ENCODE measurements at places on chromosomes 16 and 17.

- DNase-seq: no peak
These were observed 12.8 kb downstream of the NOD2 start for GRCh38 chr16:50706250-50706649.

DNA sequence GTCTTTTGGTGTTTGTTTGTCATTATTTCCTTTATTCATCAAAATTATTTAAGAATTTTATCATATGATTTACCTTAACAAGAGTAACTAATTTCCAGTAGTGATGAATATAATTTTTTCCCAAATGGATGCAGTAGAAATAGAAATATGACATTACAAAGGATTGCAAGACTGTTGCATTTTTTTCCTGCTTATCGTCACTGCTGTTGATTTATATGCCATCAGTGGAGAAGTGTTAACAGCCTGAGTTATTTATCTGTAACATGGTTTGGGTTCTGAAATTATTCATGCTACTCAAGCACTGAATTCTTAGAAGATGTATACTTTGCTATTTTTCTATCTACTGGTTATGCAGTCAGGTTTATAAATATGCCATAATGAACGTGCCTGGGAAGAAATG, 68.6 kb downstream of the TMEM100 start:
- DNase-seq: no peak

DNA sequence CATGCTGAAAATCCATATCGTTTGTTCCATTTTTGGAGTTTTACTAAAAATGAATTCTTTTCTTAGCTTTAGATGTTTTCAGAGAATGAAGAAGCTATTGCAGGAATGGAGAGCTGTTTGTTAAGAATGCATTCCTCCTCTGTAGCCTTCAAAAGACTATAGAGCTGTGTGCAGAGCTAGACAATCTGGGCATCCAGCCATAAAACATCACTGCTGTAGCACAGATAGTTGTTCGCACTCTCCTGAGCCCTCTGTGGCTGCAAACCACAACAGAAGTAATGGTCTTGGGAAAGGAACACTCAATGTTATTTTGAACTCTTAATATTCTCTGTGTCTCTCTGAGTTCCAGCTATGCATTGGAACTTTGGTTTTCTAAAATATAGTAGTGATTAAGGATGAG, 4.9 kb downstream of the TNRC6C start:
- peak; percentile 58 for DNase-seq

GRCh38 chr16:75614066-75614897, 8.8 kb downstream of the ADAT1 start:
- DNase-seq: no peak

DNA sequence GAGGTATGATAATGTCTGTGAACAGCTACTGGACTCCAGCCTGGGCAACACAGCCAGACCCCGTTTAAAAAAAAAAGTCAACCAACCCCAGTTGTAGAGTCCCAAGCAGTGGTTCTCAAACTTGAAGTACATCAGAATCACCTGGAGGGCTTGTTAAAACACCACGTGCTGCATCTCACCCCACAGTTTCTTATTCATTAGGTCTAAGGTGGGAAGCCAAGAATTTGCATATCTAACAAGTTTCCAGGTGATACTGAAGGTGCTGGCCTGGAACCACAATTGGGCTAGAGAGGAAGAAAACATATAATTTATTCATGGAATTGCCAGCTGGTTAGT, 6.7 kb upstream of the MSL1 start:
- DNase-seq: no peak

- peak; percentile 63 for DNase-seq
These were observed at the start of gene MPP2 for GRCh38 chr17:43907425-43907981. Gene MPP2 (minus strand): TSS chr17:43907536. CDS start chr17:43904460, 3,076 bp downstream.

- no peak for DNase-seq
These were observed 593 bp downstream of the GFER start for GRCh38 chr16:1984347-1985225.

DNA sequence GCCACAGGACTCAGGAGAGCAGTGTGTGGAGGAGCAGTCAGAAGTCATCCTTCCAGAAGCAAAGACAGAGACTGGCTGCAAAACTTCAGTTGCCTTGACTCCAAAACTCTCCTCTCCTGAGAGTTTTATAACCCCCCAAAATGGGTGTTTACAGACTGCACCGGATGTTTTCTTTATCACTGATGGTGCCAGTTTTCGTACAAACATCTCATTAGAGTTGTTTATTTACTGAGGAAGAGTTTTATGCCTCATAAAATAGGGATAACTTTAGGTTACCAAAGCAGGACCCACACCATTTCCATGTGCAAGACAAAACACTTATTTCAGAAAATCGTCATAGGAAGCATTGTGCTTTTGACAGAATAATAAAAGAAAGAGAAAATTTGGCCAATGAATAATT, at the start of gene KRT40:
Gene KRT40, minus strand, starts transcription at position 101 of the 400 bp plus-strand sequence. Its CDS starts 53 bp downstream, at position 48.
- no peak for DNase-seq

DNA sequence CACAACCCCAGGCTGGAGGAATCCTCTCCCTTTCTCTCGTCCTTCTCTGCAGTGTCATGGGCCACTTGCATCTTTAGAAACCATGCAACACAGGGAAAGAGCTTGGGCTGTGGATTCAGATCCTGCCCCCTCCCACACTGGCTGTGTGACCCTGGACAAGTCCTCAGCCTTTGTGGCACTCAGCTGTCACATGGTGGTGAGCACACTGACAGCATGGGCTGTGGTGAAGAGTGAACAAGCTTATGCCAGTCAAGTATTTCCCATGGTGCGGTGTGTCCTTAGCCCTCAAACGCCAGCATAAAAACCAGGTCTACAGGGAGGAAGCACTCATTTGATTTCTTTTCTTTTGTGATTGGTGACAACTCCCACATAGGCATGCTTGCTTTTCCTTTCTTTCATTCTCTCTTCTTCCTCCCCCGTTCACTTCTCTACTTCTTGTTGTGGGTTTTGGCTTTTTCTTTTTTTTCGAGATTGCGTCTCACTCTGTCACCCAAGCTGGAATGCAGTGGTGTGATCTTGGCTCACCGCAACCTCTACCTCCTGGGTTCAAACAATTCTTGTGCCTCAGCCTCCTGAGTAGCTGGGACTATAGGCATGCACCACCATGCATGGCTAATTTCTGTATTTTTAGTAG, 314.2 kb downstream of the CPPED1 start:
- no peak for DNase-seq

- DNase-seq: peak; percentile 97
These were observed 19.5 kb downstream of the CD7 start for GRCh38 chr17:82297714-82298537.

GRCh38 chr17:72365857-72366414, 245.1 kb downstream of the SOX9 start:
- DNase-seq: no peak

GRCh38 chr17:81206657-81207056, 16.1 kb downstream of the CEP131 start:
- no peak for DNase-seq

GRCh38 chr17:77465358-77466041, 324.7 kb downstream of the SEC14L1 start:
- DNase-seq: peak; percentile 87

- DNase-seq: no peak
These were observed 253.4 kb downstream of the SHISA9 start for GRCh38 chr16:13154799-13155198.

DNA sequence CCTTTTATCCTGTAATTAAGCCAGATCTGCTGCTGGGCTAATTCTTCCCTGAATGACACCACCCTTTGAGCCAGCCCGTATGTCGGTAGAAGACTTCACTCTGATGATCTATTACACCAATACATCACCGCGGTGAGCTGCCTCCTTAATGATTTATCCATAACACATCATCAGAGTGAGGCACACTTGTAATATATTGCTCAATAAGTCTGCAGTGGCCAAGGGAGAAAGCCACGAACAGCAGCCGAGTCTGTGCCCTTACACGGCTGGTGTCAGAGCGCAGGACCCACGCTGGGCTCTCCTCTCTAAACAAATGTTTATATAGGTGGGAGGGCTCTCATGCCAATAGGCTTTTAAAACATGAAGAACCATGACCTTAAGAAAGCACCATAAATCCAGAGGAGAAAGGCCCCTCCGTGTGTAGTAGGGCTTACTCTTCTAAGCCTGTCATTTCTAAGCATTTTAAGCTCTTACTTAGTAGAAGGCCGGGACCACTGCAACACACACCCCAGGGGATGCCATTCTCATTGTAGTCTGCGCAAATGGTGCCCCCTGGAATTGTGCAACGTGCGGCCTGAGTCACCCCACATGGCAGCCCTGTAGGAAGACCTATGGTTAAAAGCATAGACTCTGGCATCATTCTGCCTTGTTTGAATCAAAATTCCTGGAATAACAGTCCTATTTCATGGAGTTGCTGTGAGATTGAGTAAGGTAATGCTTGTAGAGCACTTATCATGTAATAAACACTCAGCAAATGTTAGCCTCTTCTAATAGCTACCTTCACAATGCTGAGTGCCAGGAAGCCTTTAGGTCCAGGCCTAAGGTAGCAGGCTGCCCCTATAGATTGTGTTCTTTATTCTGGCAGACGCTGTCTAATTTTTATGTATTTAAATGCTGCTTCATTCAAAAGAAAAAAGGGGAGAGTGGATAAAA, 26.1 kb downstream of the MRPS23 start:
- DNase-seq: no peak

DNA sequence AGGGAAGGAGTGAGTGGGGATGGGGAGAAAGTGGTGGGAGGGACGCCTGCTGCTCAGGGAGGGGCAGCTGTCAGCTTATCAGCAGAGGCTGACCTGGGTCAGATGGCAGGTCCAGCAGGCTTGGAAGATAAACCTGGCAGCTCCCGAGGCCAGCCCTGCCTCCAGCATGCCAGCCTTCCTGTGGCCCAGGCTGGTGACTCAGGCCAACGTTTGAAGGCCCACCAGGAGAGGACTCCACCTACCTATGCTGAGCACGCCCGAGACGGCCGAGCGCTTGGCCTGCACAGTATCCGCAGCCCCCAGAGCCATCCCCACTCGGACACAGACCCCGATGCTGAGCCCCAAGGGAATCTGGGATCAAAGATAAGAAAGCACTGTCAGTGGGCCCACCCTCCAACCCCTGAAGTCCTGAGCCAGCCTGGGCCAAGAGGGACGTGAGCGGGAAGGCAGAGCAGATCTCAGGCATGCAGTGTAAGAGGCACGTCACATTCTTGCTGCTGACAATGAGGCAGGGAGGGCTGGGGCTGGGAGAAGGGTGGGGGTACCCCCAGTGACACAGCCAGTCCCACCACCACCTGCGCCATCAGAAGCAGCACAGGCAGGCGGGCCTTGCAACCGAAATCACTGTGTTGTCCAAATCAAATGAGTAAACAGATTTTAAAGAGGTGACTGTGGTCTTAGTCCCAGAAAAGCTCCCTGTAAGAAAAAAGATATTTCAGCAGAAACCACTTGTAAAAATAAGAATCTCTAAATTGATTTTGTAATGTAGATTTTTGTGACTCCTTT, 12.4 kb downstream of the SLC47A2 start:
- no peak for DNase-seq

GRCh38 chr17:2151358-2152033, 96.6 kb downstream of the HIC1 start:
- DNase-seq: no peak

GRCh38 chr16:75271441-75272096, 20.1 kb upstream of the BCAR1 start:
- no peak for DNase-seq

Measured in CD4-positive, alpha-beta T cell treated with Interleukin-4 for 1 hour (primary cell).